Gastrocnemius medialis (tissue), 4 donors: ENCODE measurements at places on chromosomes 12 and 14.

- no peak for DNase-seq
- no peak overlapping the region for H3K4me3 ChIP-seq
- H3K27me3 ChIP-seq, result no peaks in the 10 kb centered on the region
- no peak overlapping the region for H3K27ac ChIP-seq
- no peaks in the 10 kb centered on the region for H3K36me3 ChIP-seq
Observed at GRCh38 chr12:52778833-52779232, 1.7 kb upstream of the KRT76 start.

GRCh38 chr12:125001636-125002035, 8.2 kb downstream of the BRI3BP start:
- DNase-seq, result no peak
- H3K36me3 ChIP-seq, result no peaks in the 10 kb centered on the region
- no peak overlapping the region for H3K4me3 ChIP-seq
- no peaks in the 10 kb centered on the region for H3K27me3 ChIP-seq
- H3K27ac ChIP-seq, result no peak overlapping the region

GRCh38 chr14:21255385-21256101, 13.7 kb downstream of the HNRNPC start:
- no peaks in the 10 kb centered on the region for H3K27me3 ChIP-seq
- no peaks in the 10 kb centered on the region for H3K36me3 ChIP-seq
- H3K27ac ChIP-seq, result peak overlapping the region; percentile 36
- no peak overlapping the region for H3K4me3 ChIP-seq
- no peak for DNase-seq

- H3K36me3 ChIP-seq, result no peaks in the 10 kb centered on the region
- H3K27ac ChIP-seq, result peak overlapping the region; percentile 44
- no peak overlapping the region for H3K4me3 ChIP-seq
Observed at GRCh38 chr14:64725261-64725815, 21.1 kb downstream of the PLEKHG3 start.

- no peaks in the 10 kb centered on the region for H3K36me3 ChIP-seq
- no peak for DNase-seq
- H3K4me1 ChIP-seq, result peaks cover 2% of the 10 kb centered on the region
- H3K27ac ChIP-seq, result peak overlapping the region; percentile 47
- H3K4me3 ChIP-seq, result no peak overlapping the region
- no peaks in the 10 kb centered on the region for H3K27me3 ChIP-seq
Observed at GRCh38 chr12:13152756-13153155, 43.8 kb upstream of the EMP1 start.

DNA sequence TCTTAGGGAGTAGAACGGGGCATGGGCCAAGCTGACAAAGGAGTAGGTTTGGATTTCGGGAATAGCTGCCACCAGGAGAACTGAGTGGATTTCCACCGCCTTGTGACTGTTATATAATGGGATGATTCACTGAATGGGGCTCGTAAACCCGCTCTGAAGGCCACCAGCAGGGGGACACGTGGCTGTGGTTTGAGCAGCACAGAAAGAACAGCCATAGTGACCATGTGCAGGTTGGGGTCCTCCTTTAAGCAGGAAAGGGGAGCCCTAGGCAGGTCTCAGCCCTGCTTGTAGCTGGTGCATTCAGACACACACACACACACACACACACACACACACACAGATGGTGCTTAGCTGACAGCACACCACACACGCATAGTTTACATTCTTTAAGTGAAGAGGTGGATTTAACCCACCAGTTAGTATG, 8.6 kb upstream of the ASB2 start:
- H3K4me1 ChIP-seq, result peaks cover 60% of the 10 kb centered on the region
- H3K27ac ChIP-seq, result peak overlapping the region; percentile 100
- no peaks in the 10 kb centered on the region for H3K36me3 ChIP-seq
- peak overlapping the region; percentile 39 for H3K4me3 ChIP-seq

DNA sequence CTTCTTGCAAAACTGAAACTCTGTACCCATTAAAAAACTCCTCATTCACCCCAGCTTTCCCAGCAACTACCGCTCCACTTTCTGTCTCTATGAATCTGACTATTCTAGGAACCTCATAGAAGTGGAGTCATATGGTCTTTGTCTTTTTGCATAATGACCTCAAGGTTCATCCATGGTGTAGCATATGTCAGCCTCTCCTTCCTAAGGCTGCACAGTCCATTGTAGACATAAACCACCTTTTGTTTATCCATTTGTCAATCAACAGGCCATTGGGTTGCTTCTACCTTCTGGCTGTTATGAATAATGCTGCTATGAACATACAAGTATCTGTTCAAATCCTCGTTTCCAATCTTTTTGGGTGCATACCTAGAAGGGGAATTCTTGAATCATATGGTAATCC, 21.1 kb downstream of the NT5DC3 start:
- H3K36me3 ChIP-seq, result no peaks in the 10 kb centered on the region
- no peak overlapping the region for H3K4me3 ChIP-seq
- DNase-seq, result no peak
- peaks cover 18% of the 10 kb centered on the region for H3K4me1 ChIP-seq

GRCh38 chr14:57345106-57345505, 45.3 kb upstream of the NAA30 start:
- no peaks in the 10 kb centered on the region for H3K27me3 ChIP-seq
- no peaks in the 10 kb centered on the region for H3K36me3 ChIP-seq
- no peak overlapping the region for H3K4me3 ChIP-seq
- H3K27ac ChIP-seq, result no peak overlapping the region
- no peak for DNase-seq

DNA sequence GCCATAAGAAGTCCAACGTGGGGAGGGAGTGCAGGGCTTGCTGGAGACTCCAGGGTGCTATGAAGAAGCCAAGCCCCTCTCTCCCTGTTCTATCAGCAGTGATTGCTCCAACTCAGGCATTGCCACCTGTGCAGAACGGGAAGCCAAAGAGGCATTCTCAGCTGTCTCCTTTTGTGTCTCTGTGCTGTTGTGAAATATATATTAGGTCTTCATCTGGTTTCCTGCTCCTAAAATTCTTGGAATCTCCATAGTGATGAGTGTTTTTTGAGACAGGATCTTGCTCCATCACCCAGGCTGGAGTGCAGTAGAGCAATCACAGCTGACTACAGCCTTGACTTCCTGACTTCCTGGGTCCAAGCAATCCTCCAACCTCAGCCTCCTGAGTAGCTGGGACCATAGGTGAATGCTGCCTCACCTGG, 51.2 kb upstream of the AEBP2 start:
- no peak overlapping the region for H3K27ac ChIP-seq
- H3K4me3 ChIP-seq, result no peak overlapping the region
- H3K4me1 ChIP-seq, result no peaks in the 10 kb centered on the region
- H3K36me3 ChIP-seq, result no peaks in the 10 kb centered on the region
